ENCODE measurements at places on chromosomes 13 and 19. TPM values are rescaled to one million over a fixed set of nuclear protein-coding genes. Genes with fewer than 3 reads are reported as not detected.

Gene SPIB
- total RNA-seq: not detected

Gene ZNF726
- 6.0 TPM for total RNA-seq

Gene TSC22D1
- 44.7 TPM for total RNA-seq

Gene SCEL
- not detected for total RNA-seq

Gene OR10H1
- total RNA-seq: not detected

Gene ZNF580
- total RNA-seq: 8.7 TPM

Gene CDX2
- not detected for total RNA-seq

Gene ALOX5AP
- total RNA-seq: 1.2 TPM

Gene GRK1
- not detected for total RNA-seq

Gene CLDND2
- total RNA-seq: not detected

Gene FCER2
- total RNA-seq: not detected

Gene APOC4
- not detected for total RNA-seq

Gene CCDC194
- total RNA-seq: not detected
